ENCODE measurements at places on chromosomes 5 and 9. TPM values are rescaled to one million over a fixed set of nuclear protein-coding genes. Genes with fewer than 3 reads are reported as not detected.
A peak's percentile ranks its signal among the peaks of the same experiment; 100 is the strongest.

BBLN gene
- 30.3 TPM for total RNA-seq

CARTPT gene
- not detected for total RNA-seq

CAMK4 gene
- total RNA-seq = 3.2 TPM

OR2V2 gene
- not detected for total RNA-seq

MAST4 gene
- 5.8 TPM for total RNA-seq

DUSP1 gene
- total RNA-seq = 246 TPM

SLC31A2 gene
- total RNA-seq = 11.6 TPM

GRCh38 chr5:166570865-166571264 is 1720.6 kb upstream of the WWC1 start:
- DNase-seq = no peak

DNA sequence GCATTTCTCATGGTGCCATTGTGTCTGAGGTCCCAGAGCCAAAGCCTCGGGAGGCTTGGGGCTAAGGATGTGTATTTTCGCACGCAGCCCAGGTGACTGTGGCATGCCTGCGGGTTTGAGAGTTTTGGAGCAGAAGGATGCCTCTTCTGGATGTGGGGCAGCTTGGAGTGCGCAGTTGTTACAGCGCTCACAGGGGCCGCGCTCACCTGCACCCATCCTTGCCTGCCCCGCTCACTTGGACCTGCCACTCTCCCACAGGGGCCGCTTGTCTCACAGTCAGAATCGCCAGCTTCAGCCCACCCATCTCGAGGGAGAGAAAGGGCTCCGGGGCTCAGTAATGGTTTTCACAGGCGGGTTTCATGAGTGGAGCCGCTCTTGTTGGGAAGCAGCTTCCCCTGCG is 132.9 kb downstream of the MVB12B start:
- DNase-seq = no peak

DNA sequence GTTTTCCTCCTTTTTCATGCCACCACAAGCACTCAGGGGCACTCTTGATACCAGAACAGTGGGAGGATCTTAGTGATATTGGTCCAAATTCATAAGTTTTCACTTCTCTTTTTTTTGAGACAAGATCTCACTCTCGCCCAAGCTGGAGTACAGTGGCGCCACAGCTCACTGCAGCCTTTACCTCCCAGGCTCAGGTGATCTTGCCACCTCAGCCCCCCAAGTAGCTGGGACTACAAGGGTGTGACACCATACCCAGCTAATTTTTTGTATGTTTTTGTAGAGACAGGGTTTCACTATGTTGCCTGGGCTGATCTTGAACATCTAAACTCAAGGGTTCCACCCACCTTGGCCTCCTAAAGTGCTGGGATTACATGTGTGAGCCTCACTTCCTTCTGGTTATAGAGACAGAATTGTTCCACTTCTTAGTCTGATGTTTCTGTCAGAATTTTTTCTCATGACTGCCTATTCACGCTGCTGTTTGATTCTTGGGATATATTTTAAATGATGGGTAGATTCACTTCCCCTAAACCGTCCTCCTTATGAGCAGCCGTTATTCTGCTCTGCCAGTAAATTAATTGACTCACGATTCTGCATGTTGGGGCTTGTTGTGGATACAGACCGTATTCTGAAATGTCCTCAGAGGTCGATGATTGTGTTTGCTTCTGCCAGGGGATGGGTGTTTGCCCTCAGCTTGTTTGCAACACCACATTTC is 30.8 kb downstream of the MTAP start:
- no peak for DNase-seq

DNA sequence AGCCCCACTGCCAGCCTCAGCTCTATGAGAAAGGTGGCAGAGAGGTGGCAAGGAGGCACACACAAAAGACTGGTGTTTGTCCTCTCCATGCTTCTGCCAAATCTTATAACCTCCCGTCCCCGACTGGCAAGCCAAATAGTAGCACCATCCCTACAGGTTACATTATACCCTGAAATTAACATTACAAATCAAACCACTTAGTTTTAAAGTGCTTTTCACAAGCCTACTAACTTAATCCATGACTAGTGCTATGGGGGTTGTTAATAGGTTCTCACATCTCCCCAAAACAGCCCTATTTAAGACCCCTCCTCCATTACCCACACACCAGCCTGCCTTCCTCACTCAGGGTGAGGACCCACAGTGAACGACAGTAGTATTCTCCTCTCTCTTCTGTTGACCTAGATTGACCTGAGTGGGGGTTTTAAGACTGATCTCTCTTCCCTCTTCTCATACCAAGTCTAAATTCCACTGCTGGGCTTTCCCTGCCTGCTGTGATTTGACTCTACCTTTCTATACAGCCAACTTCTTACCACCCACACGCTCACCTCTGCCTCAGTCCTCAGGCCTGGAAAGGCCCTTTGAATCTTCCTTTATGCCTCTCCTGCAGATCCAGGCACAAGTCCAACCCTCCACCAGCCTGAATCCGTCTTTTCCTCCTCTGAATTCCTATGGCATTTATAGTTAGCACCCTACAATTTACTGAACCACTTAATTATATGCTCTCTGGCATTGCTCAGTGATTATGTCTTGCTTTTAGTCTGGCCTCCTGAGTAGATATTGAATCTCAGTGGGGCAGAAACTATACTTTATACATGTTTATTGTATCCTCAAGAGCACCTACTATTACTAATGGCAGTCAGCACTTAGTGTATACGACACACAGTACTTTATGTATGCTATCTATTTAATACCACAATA is 116.1 kb downstream of the TMEM174 start:
- no peak for DNase-seq

DNA sequence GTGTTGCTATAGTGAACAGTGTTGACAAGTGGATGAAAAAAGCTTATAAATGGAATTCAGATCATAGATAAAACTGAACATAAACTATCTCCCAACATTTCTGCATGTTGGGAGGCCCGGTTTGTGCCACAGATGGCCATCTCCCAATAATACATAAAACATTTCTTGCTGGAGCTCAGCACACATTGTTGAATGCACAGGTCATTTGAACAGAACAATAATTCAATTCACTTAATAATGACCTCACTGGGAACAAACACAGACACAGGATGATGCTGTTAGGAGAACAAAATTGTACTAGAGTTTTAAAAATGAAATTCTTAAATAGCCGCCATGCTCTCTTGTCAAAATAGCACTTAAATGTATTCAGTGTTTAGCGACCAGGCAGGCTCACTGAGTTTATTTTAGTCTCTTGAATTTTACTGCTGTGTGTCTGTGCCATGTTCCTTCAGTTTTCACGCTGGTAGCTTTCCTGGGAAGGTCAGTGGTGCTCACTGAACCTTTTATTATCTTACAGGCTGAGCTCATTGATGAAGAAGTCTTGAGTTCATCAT is 85.0 kb upstream of the SSBP2 start:
- DNase-seq = peak; percentile 10

DNA sequence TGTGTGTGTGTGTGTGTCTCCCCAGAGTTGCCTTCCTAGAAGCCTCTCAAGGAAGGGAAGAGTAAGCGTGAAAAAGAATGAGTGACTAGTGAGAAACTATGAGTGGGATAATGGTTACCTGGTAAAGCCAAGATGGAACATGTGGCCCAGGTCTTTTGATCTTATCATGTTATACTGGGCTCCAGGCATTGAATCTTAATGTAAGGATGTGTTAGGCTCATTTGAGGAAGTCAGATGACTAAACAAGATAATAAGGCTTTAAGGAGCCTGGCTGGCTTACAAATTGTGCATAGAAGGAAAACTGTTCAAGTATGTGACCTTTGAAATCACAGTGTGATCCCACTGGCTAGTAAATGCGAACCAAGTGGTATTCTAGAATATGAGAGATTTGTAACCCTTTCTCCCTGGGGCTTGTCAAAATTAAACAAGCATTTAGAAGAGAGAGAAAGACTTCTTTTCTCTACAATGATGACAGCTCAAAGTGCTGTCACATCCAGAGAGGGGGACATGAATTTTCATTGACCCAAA is 29.9 kb upstream of the HMHB1 start:
- DNase-seq = no peak

GRCh38 chr5:102226321-102226720 is 69.8 kb downstream of the SLCO4C1 start:
- DNase-seq = no peak

GRCh38 chr9:2872250-2872930 is 28.5 kb upstream of the PUM3 start:
- peak; percentile 40 for DNase-seq

DNA sequence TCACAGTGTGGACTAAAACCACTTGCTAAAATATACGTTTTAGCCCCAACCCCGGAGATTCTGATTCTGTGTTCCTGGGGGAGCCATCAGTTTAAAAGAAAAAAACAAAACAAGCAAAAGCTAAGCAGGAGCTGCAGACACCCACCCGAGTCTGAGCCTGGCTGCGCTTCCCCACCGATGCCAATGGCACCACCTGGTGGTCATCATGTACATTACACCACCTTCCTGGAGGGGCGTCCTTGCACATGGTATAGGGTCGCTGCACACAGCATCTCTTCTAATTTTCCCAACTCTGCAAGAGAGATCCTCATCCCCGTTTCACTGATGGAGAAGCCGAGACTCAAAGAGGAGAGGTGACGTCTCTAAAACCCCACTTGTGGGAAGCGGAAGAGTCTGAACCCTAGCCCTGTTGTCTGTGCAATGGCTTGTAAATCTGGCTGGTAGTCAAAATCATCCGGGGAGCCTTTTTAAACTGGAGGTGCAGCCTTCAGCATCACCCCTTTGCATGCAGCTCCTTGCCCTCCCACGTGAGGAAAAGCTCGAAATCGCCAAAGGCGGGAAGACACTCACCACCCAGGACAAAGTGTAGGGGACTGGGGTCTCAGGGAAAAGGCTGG is 23.1 kb upstream of the CNOT6 start:
- DNase-seq = peak; percentile 65

- DNase-seq = no peak
These were observed 12.8 kb upstream of the DDX41 start for GRCh38 chr5:177529247-177530203.

- DNase-seq = no peak
These were observed 172.8 kb downstream of the COL23A1 start for GRCh38 chr5:178417391-178417811.

DNA sequence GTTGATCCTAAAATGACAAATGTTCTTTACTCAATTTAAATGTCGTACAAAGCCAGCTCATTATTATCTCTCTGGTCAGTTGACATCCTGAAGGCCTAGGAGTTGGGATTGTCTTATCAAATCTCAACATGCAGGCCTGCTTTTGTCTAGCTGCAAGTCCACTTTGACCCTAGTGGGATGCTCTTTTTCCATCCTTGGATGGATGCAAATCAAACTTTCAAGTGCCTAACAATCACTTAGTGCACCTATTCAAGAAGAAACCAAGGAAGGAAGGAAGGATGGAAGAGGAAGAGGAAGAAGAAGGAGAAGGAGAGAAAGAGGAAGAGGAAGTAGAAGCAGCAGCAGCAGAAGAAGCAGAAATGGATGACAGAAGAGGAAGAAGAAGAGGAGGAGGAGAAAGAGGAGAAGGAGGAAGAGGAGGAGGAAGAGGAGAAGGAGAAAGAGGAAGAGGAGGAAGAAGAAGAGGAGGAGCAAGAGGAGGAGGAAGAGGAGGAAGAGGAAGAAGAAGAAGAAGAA is 109.6 kb downstream of the PIK3R1 start:
- DNase-seq = no peak

DNA sequence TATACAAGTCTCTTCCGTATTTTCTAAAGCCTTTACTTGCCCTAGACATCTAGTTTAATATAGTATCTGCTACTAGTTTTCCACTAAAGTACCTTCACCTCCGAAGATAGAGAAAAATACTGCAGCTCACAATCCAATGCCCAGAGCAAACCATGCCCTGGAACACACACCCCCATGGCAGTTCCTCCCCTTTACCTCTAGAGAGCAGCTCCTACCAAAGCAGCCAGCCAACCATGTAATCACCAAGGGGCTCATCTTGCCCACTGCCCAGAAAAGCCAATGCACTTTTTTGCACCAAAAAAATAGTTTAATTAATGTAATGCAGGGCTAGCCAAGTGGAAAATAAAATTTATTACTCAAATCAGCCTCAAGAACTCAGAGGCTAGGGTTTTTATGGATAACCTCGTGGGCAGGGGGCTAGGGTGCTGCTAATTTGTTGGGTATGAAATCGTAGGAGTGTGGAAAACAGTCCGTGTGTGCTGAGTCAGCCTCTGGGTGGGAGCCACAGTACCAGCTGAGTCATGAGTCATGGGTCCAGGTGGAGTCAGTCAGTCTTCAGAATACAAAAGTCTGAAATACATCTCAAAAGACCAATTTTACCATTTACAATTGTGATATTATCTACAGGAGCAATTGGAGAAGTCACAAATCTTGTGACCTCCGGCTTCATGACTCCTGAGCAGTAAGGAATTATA is 120.1 kb upstream of the ACO1 start:
- DNase-seq = peak; percentile 11

- no peak for DNase-seq
These were observed 192.9 kb upstream of the SLC27A6 start for GRCh38 chr5:128772356-128772755.

- no peak for DNase-seq
These were observed 19.8 kb downstream of the CCDC69 start for GRCh38 chr5:151204051-151204450.

- DNase-seq = peak; percentile 66
These were observed 20.5 kb upstream of the CCL28 start for GRCh38 chr5:43432486-43433375.

DNA sequence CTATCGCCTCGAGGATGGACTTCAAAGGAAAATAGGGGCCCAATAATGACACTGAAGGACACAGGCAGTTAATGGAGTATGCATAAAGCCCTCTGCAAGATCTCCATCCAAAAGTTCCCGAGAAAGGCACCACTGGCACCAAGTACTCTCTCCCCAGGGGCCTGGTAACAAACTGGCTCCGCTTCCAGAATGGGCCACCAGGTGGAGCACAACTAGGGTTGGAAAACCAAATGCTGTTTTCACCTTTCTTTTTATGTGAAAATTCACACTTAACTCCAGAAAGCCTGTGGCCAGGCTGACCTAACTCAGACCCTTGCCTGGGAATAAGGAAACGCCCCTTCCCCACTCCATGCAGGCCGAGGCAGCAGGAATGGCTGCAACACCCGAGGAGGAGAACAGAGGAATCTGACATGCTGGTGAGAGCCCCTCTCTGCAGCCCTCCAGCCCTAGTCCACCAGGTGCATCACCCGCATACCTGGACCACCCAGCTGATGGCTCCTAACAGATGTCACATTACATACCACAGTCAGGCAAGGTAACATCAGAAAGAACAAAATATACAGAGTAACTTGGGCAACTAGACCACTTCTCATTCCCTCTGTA is 42.8 kb downstream of the CAMSAP1 start:
- peak; percentile 50 for DNase-seq

DNA sequence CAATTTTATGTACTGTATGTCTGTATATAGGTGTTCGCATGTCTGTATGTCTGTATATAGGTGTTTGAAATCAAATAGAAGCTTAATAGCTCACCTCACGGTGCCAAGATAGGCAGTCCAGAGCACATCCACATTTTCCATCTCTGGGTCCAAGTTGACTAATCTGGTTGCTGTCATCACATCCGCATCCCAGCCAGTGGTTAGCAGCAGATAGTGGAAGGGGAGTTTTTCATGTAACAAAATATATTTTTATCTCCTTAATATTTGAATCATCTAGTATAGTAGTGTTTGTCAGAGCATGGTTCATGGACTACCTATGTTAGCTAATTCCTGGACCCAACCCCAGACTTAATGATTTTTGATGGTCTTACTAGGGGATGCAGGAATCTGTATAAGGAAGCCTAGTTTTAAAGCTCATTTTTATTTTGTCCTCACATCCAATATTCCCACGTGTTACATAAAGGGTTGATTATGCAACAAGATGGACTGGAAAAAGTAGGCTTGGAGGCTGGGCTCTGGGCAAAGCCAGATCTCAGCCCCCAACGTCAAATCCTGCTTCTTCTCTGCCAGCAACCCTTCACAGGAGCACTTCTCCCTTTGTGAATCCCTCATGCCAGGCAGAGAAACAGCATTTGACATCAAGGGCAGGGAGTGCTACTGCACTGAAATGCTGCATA is 219.7 kb downstream of the ZSWIM6 start:
- no peak for DNase-seq

GRCh38 chr5:119287547-119288111 is 68.2 kb upstream of the TNFAIP8 start:
- peak; percentile 92 for DNase-seq

All from fibroblast of villous mesenchyme (primary cell).